SK-MEL-5 (cell line): ENCODE measurements at places on chromosomes 4 and X. TPM values are rescaled to one million over a fixed set of nuclear protein-coding genes. Genes with fewer than 3 reads are reported as not detected.

GRCh38 chr4:161321706-161322105, 842.1 kb downstream of the FSTL5 start:
- no peak for DNase-seq

- DNase-seq: peak; percentile 44
Observed at GRCh38 chrX:20515841-20516461, 249.2 kb upstream of the RPS6KA3 start.

GRIA2 gene
- 0.24 and 0.29 TPM in 2 replicates for total RNA-seq

TRIM2 gene
- 127 and 131 TPM in 2 replicates for total RNA-seq

DNA sequence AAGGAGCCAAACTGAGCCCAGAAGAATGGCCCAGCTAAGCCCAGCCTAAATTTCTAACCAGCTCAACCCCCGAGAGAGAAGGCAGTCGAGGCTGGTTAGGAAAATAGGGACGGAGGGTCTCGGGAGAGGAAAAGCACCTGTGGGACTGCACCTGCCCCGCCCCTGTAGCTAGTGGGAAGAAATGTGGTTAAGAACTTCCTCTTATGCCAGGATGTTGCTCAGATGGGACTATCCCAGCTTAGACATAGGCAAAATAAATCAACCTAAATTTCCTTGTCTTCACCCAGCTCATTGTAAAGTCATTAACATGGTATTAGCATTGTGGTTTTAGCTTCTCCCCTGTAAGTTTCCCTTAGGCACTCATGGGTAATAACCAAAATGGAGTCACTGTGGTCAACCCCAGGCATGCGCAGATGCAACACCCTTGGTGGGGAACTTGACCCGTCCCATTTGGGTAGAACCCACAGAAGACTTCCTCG, 86.8 kb downstream of the ZNF718 start:
- no peak for DNase-seq

GRCh38 chr4:5460106-5460801, 248.1 kb downstream of the EVC2 start:
- DNase-seq: peak; percentile 52

PGAM4 gene
- total RNA-seq: not detected in 2 replicates

DNA sequence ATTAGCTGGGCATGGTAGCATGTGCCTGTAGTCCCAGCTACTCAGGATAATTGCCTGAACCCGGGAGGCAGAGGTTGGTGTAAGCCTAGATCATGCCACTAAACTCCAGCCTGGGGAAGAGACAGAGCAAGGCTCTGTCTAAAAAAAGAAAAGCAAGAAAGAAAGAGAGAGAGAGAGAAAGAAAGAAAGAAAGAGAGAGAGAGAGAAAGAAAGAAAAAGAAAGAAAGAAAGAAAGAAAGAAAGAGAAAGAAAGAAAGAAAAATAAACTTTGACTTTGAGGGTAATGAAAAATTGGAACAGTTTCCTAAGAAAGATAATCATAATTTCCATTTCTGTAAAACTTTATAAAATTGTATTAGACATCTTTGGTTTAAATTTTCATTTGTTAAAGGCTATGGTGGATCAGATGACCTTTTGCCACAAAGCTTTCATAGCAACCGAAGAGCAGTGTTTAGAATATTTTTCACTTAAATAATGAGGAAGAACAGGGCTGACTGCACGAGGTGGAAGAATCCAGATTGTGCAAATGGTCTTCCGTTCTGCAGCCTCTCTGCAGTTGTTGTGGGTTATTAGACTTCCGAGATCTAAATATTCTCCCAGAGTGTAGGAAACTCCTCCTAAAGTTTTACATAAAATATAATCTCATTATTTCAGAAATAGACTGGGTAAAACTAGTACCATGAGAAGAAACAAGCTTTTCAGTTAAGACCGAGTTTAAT, 55.9 kb downstream of the RBM47 start:
- DNase-seq: no peak

GRCh38 chr4:169440446-169440845, 169.7 kb upstream of the SH3RF1 start:
- DNase-seq: no peak

GRCh38 chr4:99215521-99215920, 3.5 kb downstream of the ADH6 start:
- no peak for DNase-seq

ATP1B4 gene
- total RNA-seq: not detected in 2 replicates

DNA sequence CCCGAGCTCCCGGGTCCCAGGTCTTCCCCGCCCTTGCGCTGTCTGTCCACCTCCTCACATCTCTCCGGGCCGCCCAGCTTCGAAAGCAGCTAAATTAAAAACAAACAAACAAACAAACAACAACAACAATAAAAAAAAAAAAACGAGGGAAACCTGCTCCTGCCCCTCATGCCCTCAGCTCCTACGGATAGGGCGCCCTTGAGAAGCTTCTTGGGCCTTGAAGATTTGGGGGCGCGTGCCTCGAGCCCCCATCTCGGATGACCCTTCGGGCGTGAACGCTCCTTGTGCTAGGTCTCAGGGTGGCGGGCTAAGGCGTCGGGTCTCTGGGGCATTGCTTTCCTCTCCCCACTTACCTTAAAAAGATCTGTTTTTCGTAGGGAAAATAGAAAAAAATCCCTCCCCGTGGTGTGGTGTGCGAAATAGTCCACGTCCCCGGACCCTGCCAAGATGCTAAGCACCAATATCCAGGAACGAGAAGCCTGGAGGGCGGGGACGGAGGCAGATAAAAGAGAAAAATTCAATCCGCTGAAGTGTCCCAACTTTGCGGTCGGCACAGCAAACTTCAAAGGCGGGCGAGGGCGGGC, 603 bp downstream of the NDNF start:
- no peak for DNase-seq

DNA sequence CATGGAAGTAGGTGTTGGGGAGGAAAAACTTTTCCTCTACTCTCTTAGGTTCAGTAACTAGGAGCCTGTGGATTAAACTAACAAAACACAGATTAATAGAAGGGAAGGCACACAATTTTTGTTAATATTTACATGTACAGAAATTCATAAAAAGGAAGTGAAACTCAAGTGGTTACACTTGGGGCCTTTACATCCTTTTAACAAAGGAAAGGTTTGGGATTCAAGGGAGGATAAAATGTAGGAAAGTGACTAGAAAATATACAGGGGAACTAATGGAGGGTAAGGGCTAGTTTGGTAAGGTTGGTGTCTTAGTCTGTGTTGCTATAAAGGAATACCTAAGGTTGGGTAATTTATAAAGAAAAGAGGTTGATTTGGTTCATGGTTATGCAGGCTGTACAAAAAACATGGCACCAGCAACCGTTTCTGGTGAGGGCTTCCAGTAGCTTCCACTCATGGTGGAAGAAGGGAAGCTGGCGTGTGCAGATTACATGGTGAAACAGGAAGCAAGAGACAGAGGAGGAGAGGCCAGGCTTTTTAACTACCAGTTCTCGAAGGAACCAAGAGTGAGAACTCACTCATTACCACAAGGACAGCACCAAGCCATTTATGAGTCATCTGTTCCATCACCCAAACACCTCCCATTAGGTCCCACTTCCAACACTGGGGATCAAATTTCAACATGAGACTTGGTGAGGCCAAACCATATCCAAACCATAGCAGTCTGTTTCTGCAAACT, 124.4 kb downstream of the CHRDL1 start:
- no peak for DNase-seq

DNA sequence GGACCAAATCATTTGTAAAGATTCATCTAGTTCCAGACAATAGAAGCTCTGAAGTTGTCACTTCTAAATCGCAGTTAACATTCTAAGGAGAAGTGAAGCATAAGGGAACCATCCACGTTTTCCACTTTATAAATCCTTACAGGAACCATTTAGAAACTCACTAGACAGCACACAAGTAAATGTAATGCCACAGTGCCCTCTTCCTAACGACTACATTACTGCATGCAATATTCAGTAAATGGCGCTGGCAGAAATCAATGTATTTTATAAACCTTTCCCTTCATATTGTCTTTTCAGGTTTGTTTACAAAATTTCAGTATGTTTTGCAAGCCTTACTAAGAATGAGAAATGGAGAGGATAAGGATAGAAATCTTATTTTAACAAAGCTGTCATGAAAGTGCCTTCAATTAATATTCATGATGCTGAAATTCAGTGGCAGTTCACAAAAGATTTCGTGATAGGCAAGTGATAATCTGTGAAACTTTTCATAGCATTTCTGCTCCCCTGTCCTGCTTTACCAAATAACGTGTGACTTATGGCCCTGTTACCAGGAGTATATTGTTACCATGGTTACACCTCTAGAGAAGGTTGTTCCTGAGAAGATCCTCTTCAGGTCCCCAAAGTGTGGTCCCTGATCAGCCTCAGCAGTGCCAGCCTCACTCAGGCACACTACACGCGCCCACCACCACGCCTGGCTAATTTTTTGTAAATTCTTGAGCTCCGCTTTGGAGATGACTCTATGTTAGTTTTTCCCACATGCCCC, 54.2 kb downstream of the TMA16 start:
- peak; percentile 69 for DNase-seq

ATP10D gene
- total RNA-seq: 18.2 and 18.5 TPM in 2 replicates

GRCh38 chr4:57342411-57342810, 232.2 kb upstream of the IGFBP7 start:
- DNase-seq: no peak

- no peak for DNase-seq
Observed at GRCh38 chrX:110315551-110315950, 2.3 kb downstream of the AMMECR1 start.

- no peak for DNase-seq
Observed at GRCh38 chrX:49058794-49059193, at the start of gene CCDC120. Gene CCDC120 (plus strand): TSS chrX:49058999. CDS start chrX:49062042, 3,043 bp downstream.

DNA sequence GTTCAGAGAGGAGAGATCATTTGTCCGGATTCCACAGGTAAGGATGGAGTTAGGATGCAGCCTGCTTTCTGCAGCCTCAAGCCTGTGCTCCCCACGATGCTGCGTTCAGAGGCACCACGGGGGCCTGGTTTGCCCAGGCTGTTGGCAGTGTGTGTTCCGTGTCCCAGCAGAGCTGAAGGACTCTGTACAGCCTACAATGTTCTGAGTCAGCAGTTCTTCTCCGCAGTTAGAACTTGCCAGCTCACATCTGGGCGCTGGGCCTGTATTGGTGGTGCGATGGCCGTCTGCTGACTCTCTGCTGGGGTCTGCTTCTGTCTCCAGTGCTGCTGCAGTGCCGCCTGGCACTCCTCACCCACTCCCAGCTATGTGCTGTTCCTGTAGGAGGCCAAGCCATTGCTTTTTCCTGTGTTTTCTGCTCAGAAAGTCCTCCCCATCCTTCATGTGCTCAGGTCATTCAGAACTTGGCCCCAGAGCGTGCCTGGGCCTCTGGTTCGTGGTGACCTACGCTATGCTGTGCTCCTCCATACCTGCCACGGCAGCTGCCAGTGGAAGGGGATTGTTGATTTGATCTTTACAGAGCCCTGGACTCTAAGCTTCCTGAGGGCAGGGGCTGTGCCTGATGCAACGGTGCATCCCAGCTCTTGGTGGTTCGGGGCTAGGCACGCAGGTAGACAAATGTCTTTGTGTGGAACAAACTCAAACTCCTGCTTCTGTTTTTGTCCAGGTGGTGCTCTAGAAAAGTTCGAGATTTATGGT, 42.6 kb upstream of the TADA2B start:
- no peak for DNase-seq

SSX4 gene
- 0.42 TPM in 1 of 2 replicates, not detected in the other for total RNA-seq

DNA sequence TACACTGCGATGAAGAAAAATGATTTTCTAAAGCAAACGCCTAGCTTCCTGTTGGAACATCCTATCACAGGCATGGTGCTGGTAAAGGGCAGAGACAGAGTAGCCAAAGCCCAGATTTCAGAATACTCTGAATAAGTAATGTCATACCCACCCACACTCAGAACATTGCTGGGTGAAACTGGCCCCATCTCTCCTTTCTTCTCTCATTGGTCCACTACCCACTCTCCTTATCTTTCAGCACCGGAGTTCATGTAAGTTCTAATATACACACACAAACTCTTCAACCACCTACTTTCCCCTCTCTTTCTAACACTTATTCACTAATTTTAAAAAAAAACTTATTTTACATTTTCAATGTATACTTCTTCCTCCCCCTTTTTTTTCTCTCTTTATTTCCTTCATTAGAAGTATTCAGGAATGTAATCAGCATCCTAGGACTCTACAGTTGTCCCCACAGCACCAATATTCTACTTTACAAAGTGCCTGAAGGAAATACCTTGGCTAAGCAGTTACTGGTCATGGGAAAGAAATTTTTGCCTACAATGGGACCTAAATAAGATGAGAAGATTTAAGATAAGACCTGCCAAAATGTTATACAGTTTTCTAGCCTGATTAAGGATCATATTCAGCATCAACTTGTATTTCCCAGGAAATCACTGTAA, 63.0 kb downstream of the SEC24D start:
- DNase-seq: no peak

DNA sequence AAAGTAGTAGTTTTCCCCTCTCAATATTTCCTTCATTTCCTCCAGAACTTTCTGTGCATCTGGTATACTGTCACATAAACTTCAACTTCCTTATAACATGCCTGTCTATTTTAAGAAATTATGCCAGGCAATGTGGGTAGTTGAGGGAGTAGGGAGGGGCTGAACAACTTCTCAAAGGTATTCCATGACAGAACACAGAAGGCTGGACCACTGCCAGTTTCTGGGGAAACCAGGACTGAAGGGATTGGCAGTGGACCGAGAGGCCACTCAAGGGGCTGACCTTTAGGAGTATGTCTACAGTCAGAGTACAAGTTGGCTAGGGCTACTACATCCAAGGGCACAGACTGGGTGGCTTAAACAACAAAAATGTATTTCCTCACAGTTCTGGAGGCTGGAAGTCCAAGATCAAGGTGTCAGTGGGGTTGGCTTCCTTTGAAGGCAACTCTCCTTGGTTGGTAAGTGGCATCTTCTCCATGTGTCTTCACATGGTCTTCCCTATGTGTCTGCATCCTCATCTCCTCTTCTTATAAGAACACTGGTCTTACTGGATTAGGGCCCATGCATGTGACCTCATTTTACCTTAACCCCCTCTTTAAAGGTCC, 6.9 kb downstream of the SH3RF1 start:
- no peak for DNase-seq

DNA sequence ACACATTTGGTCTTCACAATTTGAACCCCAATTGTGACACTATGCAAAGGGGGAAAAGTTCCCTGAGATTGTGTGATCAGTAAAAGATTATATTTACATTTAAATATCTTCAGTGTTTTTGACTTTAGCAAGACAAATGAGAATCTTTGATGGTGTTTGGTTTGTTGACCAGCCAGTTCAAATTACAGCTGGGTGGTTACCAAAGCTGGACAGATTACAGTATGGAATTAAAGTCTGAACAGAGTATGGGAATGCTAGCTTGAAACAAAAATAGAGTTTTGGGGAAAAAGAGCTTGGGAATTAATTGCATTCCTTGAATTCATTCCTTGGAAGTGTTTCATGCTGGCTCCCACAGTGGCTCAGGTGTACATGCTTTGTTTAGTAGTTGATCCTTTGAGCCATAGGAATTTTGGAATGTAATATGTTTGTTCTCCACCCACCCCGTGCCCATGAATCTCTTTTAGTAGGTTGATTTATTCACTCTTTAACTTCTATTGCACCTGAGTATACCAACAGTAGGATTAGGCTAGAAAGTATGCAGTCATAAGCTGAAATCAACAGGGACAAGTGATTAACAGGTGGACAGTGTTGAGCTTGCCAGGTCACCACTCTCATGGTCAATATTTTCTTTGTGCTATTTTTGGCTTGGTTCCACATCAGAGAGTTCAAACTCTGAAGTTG, 81.1 kb upstream of the HELT start:
- no peak for DNase-seq
